ENCODE measurements at places on chromosomes 11 and 22.

- no peak for DNase-seq
Measured at GRCh38 chr11:61102667-61103571, 630 bp downstream of the CD5 start.

GRCh38 chr11:126880872-126881271 is 119.7 kb downstream of the KIRREL3 start:
- no peak for DNase-seq

DNA sequence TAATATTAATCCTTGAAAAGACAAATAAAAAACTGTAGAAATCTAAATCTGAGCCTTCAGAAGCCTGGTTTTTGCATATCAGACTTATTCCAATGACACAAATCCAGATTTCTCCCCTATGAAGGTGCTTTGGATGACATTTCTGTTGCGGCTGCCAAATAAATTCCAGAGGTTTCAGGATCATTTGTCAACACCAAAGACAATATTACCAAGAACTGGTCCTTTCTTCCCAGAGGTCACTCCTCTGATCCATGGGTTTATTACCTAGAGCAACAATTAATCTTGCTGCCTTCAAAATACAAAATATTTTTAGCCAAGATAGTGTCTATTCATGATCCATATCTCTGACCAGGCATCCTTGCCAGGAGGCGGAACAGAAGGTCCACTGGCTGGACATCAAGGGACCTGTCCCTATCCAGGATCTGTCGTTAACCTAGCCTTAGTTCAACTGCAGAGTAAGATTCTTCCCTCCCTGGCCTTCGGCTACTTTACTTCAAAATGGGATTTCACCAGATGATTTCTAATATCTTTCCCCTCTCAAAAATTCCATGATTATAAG is 4.9 kb downstream of the CADM1 start:
- no peak for DNase-seq

DNA sequence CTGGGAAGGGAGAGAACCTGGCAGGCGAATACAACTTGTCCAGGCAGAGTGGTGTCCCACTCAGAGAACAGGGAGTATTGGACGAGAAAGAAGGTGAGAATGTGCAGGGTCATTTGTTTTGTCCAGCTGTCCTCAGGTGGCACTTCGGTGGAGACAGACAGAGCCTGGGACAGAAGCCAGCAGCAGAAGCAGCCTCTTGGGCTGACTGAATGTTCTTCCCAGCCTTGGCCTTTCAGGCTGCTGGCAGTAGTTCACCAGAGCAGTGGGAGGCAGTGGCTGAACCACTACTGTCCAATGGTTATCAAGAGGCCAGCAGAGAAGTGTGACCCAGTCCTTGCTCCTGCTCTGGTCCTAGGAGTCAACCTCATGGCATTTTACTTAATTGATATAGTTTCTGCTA is 331.1 kb upstream of the NARS2 start:
- no peak for DNase-seq
